H9 (cell line): ENCODE measurements at places on chromosomes 3 and 15. TPM values are rescaled to one million over a fixed set of nuclear protein-coding genes. Genes with fewer than 3 reads are reported as not detected.
A peak's percentile ranks its signal among the peaks of the same experiment; 100 is the strongest.

The SPESP1 gene
- total RNA-seq: not detected in 2 replicates

- peak; percentile 81 for DNase-seq
- no peak overlapping the region for H3K4me3 ChIP-seq
- H3K27me3 ChIP-seq: no peaks in the 10 kb centered on the region
- H3K36me3 ChIP-seq: peaks cover 23% of the 10 kb centered on the region
These were observed 10.7 kb upstream of the SPTBN5 start for GRCh38 chr15:41904541-41905005.

DNA sequence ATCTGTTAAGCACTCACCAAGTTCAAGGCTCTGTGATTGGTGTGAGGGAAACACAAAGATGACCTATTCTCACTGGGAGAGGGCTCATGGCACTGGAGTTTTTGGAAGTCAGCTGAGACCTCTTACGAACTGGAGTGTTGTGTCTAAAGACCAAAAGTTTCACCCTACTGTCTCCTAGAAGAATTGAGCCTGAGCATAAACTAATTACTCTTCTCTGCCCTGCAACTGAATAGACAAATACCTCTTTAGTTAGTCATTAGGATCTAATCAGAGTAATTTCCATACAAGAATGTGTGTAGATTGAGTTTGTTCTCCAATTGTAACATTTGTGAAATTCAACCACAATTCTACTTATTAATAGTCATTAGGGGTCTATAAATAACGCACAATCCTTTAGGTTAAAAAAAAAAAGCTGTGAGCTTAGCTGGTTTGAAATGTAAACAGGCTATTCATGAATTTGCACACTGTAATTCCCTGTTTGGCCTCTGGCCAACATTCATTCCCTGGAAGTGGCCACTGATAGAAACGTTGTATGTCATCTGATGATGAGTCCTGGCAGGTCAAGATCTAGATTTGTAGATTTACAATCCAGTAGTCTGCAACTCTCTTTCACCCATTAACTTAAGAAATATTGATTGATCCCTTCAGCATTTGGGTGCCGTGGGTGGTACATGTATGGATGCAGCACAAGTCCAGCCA is 76.8 kb upstream of the SOX14 start:
- no peak overlapping the region for H3K4me3 ChIP-seq
- H3K4me1 ChIP-seq: no peaks in the 10 kb centered on the region
- no peaks in the 10 kb centered on the region for H3K36me3 ChIP-seq
- no peaks in the 10 kb centered on the region for H3K27me3 ChIP-seq
- DNase-seq: no peak

DNA sequence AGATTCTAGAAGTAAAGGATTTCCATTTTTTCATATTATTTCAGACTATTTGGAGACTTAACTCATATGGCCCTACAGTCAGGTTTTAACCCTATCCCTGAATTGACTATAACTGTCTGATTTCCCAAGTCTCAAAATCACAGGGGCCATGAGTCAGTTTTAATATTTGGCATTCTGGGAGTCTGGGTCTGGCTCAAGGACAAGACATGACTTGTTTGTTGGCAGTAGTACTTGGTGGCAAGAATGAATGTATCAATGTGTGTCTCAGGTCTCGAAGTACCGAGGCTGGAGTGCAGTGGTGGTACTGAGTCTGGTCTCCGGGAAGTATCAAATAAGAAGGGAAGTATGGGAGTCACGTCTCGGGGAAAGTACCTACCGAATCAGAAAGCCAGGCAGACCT is 10.8 kb downstream of the UMPS start:
- no peaks in the 10 kb centered on the region for H3K4me1 ChIP-seq
- H3K27ac ChIP-seq: no peak overlapping the region
- no peak for DNase-seq
